GM03348 (cell line): ENCODE measurements at places on chromosomes 1 and 21.
A peak's percentile ranks its signal among the peaks of the same experiment; 100 is the strongest.

- DNase-seq: no peak
These were observed 6.2 kb upstream of the TMEM200B start for GRCh38 chr1:29129916-29130315.

GRCh38 chr1:1965546-1965945 lies 38.0 kb downstream of the CFAP74 start:
- DNase-seq: no peak

GRCh38 chr1:200053646-200054045 lies 26.1 kb downstream of the NR5A2 start:
- DNase-seq: no peak

- peak; percentile 82 for DNase-seq
These were observed 146.6 kb downstream of the ROR1 start for GRCh38 chr1:63920154-63921117.

DNA sequence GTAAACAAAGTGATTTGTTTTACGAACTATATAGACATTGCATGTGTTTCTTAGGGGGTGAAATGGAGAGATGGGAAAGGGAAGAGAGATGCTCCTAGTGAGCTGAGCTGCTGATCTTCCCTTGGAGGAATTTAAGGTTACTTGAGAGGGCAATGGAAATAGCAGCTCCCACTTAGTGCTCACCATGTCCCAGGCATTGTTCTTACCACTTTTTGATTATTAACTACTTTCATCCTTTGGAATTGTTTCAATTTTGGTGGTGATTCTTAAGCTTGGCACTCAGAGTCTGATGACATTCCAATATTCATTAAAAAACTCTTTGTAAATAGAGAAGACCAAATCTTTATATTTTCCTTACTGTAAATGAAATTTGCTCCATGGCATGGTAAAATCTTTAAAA lies 124.9 kb downstream of the ITSN1 start:
- DNase-seq: peak; percentile 40

DNA sequence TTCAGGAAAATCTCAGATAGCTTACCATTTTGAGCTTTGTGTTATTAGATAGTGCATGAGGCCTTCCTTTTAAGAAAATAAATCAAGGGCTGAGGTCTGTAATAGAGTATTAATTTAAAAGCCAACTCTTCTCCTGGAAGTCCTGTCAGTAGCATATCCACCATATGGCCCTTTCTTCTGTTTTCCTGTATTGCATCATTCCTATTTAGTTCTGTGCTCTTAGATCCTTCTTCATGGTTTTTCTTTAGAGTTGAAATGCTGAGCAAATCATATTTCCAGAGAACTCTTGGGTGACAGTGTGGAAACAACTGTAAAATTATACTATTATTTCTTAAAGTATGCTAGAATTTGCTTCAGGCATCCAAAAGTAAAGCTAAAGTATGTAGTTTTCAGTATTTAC lies 91.7 kb downstream of the TTC3 start:
- peak; percentile 25 for DNase-seq

DNA sequence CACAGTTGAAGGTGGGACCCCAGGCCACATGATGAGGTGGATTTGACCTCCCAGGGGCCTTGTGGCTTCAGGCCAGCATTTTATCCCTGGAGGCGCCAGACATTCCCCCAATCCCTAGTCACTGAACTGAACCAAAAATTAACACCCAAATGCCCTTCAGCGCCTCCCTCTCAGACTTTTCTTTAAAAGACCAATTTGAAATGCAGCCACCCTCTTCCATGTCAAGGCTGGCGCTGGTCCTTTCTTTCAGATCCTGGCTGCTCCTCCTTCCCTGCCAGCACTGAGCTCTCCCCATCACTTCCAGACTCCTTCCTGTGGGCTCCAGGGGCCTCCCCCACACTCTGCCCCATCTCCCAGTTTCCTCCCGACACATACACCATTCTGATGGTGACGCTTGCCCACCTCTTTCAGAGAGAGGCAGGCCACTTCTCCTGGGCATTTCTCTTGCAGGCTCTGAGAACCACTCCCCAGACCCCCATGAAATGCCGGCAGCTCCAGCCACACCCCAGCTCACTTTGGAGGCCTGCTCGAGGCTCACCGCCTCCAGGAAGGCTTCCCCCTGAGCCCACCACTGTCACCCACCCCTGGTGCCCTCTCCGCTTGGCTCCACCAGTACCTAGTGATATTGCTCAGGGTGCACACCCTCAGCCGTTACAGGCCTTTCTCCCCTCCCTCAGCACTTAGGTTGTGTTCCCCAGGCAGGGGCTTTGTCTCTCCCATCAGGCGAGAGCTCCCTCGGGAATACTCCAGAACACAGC lies 27.0 kb downstream of the NAV1 start:
- no peak for DNase-seq

DNA sequence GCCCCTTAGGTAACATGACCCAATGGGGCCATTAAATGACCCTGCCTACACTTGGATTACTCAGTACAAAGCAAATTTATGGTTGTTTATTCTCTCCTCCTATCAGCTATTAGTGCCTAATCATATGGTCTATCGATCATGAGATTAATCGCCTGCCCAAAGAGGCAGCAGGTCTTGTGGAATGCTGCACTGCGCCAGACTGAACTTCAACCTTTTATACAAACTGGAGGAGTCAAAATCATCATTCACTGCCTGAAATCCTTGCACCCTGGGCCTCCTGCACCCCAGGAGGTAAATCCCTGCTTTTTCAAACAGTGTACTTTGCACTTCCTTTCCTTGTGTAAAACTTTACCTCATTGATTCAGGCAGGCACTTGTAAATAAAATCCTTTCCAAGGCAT lies 69.7 kb downstream of the NFIA start:
- no peak for DNase-seq

DNA sequence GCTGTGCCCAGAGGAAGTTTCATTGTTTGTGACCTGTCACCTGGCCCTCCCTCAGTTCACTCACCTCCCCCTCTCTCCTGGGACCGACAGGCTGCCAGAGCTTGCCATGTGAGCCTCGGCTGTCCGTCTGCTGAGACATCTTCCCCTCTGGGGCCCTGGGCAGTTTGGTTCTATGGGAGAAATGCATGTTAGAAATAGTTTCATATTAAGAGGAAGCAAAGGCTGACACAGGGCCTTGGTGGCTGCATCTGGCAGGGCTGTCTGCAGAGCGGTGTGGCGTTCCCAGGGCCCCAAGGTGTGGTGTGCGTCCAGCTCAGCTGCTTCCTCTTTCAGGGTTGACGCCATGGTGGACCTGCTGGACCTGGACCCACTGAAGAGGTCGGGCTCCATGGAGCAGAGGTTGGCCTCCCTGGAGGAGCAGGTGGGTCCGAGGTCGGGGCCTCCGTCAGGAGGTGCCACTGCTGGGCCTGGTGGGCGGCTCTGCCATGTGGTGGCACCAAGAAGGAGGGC lies 31.9 kb upstream of the LRRC3 start:
- DNase-seq: no peak

DNA sequence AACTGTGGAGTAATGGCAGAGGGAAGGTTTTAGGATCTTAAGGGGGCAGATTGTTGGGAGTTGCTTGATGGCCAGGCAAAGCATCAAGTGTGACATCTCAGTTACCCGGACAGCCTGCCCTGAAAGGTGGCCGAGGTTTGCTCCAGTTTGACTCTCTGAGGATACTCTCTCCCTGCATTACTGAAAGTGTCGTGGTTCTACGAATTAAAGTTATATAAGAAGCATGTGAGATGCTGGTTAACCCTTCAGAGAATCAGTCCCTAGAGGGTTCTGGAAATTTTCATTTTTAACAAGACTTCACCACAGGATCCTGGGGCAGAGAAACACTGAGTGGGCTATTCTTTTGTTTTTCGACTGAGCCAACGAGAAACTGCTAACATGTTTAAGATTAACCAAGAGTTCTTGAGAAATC lies 689 bp upstream of the ZNF644 start:
- DNase-seq: no peak

- DNase-seq: no peak
These were observed 10.6 kb downstream of the UBR4 start for GRCh38 chr1:19199329-19199968.

- DNase-seq: no peak
These were observed 25.3 kb downstream of the IGSF21 start for GRCh38 chr1:18132711-18133541.

DNA sequence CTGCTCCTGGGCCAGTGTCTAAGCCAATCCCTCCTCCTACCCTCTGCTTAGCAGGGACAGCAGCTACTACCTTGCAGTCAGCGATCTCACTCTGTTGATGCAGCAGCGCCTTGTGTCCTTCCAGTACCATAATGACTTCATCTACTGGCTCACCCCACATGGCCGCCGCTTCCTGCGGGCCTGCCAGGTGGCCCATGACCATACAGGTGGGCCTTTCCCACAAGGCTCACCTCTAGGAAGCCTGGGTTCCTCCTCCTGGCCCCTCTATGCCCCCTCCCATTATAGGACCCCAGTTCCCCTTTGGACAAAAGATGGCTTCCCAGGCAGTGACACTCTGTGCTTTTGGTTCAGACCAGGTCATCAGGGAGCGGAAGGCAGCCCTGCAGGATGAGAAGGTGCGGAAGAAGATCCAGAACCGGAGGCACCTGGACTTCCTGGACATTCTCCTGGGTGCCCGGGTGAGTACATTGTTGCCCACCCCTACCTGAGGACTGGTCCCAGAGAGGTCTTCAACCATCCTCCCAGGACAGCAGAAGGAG lies 15.1 kb downstream of the CYP4B1 start:
- no peak for DNase-seq

GRCh38 chr21:41363370-41364270 lies 1.8 kb downstream of the MX2 start:
- no peak for DNase-seq

GRCh38 chr21:35840197-35840799 lies 220.0 kb downstream of the SETD4 start:
- peak; percentile 68 for DNase-seq

- peak; percentile 73 for DNase-seq
These were observed 13.0 kb upstream of the SLC35A3 start for GRCh38 chr1:99956755-99957154.

- peak; percentile 96 for DNase-seq
These were observed at the start of gene SNRPE for GRCh38 chr1:203861379-203862184. Gene SNRPE (plus strand): TSS chr1:203861599. CDS start chr1:203861660, 61 bp downstream.

DNA sequence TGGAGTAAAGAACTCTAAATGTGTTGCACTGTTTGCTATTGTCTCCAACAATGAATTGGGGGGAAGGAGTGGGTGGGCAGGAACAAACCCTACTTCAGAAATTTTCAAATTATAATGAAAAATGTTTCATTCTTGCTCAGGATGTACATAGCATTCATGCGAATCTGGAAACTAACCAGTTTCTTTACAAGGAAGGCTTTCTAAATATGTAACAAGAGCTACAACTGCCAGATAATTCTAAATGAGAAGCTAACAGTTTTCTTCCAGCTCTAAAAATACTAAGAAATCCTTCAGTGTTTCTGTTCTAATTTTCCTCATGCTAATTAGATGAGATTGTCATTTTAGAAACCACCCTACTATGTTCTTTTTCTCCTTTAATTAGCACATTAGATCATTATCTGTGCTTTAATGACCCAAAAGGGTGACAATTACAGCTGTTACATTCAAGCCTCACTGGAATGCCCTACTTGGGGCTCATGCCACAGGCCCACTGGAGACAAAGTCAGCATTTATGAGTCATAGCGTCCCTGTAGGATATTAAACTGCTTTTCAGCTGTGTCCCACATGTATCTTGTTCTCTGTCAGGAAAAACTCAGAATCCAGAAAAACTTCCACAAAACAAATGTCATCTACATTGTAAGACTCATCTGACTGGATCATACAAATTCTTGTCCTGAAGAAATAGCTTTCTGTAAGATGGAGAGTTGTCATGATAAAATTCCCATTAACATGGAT lies 804.6 kb upstream of the CXADR start:
- peak; percentile 53 for DNase-seq

GRCh38 chr1:61727544-61727943 lies 2.6 kb upstream of the TM2D1 start:
- no peak for DNase-seq

DNA sequence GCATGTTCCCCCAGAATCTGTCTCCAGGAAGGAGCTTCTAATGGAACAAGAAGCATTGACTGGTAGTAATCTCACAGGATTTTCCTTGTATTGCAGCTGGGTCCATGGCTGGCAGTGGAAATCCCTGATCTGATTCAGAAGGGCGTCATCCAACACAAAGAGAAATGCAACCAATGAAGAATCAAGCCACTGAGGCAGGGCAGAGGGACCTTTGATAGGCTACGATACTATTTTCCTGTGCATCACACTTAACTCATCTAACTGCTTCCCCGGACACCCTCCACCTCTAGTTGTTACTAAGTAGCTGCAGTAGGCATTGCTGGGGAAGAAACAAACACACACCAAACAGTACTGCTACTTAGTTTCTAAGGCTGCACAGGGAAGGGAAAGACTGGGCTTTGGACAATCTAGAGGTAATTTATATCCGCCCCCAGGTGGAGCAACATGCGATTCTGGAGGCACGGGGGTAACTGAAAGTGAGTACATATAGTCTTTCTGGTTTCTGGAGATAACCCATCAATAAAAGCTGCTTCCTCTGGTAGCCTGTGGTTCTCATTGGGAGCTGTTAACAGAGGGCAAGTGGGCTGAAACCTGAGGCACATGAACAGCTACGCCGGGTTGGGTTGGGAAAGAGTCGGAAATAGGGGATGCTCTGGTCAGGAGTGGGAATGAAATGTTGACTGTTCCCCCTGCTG lies 837 bp upstream of the USP21 start:
- no peak for DNase-seq

DNA sequence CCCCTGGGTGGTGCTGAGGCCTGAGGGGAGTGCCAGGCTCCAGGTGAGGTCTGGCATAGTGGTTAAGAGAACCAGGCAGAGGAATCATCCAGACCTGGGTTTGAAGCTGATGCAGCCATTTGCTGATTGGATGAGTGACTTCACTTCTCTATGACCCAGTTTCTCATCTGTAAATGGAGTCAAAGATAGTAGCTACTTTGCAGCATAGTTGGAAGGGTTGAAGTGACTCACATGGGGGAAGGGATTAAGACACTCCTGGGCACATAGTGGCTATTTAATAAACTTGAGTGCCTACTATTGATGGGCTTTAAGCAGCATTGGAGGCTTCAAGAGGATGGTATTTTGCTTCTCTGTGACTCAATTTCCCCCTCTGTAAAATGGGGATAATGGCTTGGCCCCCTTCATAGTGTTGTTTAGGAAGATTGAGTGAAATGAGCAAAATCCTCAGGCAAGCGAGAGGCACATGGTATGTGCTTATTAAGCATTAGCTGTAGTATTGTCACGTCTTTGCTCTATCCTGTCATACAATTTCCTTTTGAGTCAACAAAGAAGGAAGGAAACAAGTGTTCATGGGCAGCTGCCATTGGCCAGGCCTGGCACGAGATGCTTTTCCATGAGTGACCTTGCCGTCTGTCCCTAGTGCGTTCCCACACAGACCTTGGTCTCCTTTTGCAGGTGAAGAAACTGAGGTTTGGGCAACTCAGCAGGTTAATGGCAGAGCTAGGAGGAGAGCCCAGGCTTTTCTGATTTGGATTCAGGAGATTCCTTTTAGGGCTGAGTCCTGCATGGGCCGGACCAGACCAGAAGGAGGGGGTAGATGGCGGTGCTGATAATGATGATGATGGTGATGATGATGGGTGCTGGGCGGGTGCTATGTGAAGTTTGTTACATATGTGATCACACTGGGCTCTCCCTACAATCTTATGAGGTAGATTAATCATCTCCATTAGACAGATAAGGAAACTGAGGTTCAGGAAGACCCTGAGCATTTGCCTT lies 131.1 kb upstream of the WNT4 start:
- no peak for DNase-seq
